ENCODE measurements at places on chromosomes 3 and 15. TPM values are rescaled to one million over a fixed set of nuclear protein-coding genes. Genes with fewer than 3 reads are reported as not detected.

Gene SMAD6
- total RNA-seq, result 44.9 TPM

Gene BCHE
- 17.8 TPM for total RNA-seq

Gene THOC7
- total RNA-seq, result 39.2 TPM

Gene PRR20G
- total RNA-seq, result not detected

GRCh38 chr3:39146083-39146501, 7.3 kb downstream of the CSRNP1 start:
- no peak for DNase-seq

- peak; percentile 77 for DNase-seq
Observed at GRCh38 chr3:154120961-154121700, at the start of gene ARHGEF26. TSS of gene ARHGEF26 (plus strand) at chr3:154121390. CDS start at chr3:154121993, 603 bp downstream.

GRCh38 chr3:190655933-190656332, 142.0 kb downstream of the IL1RAP start:
- DNase-seq, result no peak

DNA sequence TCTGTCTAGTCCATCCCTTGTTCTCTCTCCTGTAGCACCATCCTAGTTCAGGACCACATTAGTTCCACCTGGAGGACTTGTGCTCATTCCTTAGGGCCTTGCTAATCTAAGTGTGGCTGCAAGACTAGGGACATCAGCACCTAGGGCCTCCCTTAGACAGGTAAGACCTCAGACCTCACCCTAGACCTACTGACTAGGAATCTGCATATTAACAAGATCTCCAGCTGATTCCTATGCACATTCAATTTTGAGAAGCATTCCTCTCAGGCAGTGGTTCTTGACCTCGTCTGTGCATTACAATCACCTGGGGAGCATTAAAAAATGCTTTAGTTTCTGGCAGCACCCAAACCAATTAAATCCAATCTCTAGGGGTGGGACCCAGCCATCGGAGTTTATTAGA, 238.4 kb upstream of the RGMA start:
- no peak for DNase-seq

- no peak for DNase-seq
Observed at GRCh38 chr3:38600551-38600950, 48.9 kb downstream of the SCN5A start.

DNA sequence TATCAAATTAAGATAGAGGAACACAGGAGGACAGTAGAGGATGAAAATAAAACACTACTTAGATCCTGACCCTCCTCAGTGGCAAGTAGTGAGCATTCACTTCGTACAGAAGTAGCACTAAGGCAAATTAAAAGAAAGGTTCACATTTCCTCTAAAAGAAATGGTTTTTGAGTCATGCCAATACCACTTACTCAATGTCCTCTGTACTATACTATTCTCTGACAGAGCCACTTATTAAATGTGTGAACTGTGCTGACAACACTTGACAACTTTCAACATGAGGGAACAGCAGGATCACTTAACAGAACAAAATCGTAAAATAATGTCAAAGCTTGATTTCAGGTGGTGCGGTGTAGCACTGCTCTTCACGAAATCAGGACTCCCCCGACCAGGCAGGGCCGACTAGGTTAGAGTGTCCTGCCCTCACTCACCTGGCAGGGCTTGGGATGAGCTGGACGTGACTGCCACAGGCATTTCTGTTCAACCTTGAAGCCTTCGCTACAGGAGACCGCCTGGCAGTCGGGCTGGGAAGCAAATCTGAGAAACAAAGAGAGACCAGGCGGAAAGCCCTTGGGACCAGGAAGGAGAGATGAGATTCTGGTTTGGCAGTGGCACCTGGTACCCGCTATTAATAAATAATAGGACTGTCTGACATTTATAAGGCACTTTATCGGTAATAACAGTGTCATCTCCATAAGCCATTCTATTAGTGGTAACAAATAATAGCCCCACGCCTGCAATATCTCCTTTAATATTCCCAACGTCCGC, 611 bp upstream of the SLC27A2 start:
- no peak for DNase-seq

DNA sequence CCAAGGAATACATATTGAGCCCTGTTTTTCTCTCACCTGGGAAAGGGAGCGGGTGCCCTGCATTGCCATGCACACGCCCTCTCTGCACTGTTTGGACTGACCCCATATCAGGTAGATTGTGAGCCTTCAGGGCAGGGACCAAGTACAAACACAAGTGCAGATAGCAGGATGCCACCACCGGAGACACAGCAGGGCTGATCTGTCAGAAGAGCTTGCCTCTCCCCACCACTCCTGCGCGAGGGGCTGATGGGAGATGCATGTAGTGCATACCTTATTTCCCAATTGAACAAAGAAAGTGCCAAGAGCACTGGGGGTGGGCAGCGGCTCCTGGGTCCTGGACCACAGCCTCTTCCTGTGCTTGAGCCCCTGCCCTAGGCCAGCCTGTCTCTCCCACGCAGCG, 9.0 kb upstream of the SLCO2A1 start:
- no peak for DNase-seq

DNA sequence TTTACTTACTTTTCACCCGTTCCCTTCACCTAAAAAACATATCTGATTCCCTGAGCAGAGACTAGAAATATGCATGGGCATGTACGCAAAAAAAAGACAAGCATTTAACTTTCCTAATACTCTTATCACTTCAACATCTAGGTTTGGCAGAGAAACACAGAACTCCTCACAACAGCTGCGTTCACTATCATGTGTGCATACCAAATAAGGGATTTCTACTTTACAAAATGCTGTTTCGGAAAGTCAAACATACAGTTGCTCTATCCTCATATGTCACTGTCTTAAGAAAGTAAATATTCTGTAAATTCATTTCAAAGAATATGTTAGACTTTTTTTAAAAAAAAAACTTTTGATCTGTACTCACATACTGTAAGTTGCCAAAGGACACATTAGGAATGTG, 65.1 kb upstream of the CBLB start:
- no peak for DNase-seq

DNA sequence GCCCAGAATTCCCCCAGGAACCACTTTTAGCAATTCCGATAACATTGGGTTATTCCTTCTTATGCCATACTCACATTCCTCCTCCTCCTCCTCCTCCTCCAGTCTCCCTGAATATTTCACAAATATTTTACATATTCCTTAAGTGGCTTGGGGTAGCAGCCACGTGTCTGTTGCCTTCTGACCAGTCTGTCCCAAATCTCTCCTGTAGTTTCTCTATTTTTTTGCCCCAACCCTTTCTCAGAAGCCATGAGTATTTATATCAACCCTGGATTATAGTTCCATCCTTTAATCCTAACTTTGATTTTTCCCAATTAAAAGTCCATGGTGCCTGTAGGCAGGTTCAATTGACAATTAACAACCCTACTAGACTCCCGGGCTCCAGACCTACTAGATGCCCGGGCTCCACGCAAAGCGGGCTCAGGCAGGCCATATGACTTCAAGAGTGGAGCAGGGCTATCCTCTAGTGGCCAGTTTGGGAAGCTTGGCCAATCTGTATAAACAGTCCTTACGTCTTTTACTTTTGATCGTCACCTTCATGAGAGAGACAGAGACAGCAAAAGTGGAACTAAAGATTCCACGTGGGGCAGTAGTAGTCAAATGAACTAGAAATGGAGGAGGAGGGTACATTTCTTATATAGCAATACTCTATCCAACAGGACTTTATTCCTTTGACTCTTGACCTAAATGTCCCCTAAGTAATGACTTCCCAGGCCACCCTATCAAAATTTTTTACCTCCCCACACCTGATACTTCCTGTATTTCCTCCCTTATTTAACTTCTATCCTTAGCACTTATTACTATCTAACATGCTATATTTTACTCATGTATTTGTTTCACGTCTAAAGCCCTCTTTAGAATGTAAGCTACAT, 69.7 kb downstream of the USF3 start:
- no peak for DNase-seq

Data from omental fat pad (tissue), 4 donors.